CD4-positive, alpha-beta T cell treated with Interleukin-21 for 1 hour (primary cell): ENCODE measurements at places on chromosomes 12 and 14.

GRCh38 chr12:11731042-11731357, 81.5 kb downstream of the ETV6 start:
- DNase-seq: no peak

DNA sequence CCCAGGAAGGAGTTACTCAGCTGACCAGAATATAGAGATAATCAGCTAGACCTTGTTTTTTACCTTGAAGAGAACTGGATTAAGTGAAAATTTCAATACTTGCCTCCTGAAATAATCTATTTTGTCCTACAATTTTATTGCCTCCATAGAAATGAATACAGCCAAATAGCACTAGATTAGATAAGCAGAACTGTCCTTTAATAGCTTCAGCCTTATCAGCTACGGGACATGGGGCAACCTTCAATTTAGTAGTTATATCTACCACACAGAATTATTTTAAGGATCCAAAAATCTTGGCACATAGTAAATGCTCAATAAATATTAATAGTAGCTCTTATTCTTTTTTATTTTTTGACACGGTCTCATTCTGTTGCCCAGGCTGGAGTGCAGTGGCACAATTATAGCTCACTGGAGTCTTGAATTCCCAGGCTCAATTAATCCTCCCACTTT, 67.2 kb upstream of the PLEKHG3 start:
- DNase-seq: no peak

- DNase-seq: no peak
Observed at GRCh38 chr12:58895053-58895452, 25.3 kb downstream of the LRIG3 start.

GRCh38 chr14:67245104-67245503, 3.9 kb downstream of the PALS1 start:
- no peak for DNase-seq

- DNase-seq: peak; percentile 58
Observed at GRCh38 chr14:89466484-89466883, 49.5 kb upstream of the FOXN3 start.

DNA sequence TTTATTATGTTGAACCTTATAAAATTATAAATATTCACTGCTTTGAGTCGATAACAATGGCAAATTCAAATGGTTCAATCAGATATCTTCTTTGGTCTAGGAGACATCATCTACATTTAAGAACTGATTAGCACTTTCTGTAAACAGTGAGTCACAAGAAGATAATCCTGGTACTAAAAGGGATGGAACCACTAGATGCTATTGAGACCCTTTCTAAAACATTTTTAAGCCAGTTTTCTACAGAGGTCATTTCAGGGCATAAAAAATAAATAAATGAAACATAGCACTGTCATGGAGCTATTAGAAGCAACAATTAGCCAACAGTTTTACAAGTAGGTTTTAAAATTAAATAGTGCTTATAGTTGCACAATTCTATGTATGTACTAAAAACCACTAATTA, 212.2 kb downstream of the DUSP6 start:
- no peak for DNase-seq

DNA sequence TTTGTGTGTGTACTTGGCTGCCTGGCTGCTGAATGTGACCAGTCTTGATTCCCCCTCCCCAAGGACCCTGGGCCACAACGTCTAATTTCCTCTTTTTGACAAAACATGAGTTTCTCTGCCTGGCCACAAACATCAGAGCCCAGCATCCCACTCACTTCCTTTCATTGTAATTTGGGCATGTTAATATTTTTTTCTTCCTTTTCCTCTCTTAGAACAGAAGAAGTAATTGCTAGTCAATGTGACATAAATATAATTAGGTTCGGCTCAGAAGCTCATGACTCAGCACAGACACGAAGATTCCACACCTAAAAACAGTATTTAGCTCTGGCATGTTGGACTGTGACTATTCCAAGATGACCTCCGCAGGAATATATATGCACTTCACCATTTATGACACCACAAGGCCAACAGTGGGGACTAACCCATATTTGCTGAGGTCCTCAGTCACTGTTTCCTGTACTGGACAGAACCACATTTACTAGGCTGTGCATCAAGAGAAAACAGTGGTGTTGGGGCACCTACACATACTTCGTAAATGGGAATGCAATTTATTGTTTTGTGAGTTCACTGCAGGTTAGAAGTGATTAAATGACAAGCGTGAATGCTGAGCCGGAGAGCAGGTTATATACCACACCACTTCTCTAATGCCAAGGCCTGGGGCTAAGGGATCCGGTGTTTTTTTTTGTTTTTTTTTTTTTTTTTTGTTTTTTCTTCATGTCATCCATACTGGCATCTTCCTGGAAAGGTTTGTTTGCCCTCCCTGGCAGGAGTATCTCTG, 4.2 kb downstream of the GSG1 start:
- DNase-seq: peak; percentile 25

GRCh38 chr14:32049361-32050088, 27.6 kb upstream of the ARHGAP5 start:
- DNase-seq: no peak

GRCh38 chr14:82113710-82114109, 580.1 kb upstream of the SEL1L start:
- no peak for DNase-seq

DNA sequence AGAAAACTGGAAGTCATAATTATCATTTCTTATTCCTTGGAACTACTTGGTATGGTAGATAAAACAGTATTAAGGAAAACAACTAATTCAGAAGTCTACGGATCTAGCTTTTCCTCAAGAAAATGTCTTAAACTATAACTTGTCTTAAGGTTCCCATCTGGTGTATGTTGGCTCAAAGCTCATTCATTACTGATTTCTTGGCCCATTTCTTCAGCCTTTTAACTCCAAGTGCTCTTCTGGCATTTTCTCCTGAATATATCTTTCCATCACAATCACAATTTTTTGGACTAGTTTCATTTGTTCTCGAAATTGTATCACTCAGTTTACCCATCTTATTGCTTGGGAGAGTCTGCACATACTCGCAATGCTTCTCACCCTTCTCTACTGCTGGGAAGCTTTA, 150.1 kb downstream of the C12orf50 start:
- no peak for DNase-seq

DNA sequence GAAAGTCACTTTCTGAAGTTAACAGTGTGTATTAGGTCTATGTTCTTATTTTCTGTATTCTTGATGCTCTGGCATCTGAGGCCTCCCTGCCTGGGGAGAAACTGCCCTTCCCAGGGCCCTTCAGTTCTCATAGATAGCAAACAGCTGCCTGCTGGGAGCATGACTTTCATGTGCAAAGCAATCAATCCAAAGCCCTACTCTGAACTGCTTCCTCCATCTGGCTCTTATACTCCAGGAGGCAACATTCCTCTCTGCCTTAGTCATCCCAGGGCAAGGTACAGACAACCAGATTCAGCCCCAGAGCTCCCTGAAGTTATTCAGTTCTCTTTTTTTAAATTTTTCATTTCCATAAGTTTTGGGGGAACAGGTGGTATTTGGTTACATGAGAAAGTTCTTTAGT, 41.7 kb upstream of the RIN3 start:
- no peak for DNase-seq

GRCh38 chr14:77622366-77622961, 6.0 kb upstream of the SPTLC2 start:
- DNase-seq: no peak

- no peak for DNase-seq
Observed at GRCh38 chr12:73065913-73066312, 793.7 kb downstream of the TRHDE start.

DNA sequence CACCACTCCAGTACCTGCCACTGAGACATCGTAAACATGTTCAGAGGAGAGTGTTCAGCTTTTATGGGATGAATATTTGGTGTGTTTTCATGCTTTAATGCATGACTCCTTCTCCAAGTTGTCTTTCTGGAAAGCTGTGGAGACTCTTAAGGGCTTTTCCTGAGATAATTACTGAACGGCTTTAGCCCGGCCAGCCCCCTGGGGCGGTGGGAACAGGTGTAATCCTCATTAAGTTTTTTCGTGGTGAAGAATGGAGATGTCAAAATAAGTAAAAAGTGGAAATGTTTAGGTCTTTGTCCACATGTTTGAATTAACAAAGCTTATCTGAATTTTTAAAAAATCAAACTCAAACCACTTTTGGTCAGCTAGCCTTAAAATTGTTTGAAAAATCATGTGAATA, 1.5 kb downstream of the SYNE2 start:
- no peak for DNase-seq

DNA sequence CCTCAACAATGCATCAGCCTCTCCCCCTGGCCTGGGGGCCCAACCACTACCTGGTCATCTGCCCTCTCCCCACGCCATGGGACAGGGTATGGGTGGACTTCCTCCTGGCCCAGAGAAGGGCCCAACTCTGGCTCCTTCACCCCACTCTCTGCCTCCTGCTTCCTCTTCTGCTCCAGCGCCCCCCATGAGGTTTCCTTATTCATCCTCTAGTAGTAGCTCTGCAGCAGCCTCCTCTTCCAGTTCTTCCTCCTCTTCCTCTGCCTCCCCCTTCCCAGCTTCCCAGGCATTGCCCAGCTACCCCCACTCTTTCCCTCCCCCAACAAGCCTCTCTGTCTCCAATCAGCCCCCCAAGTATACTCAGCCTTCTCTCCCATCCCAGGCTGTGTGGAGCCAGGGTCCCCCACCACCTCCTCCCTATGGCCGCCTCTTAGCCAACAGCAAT, 7.4 kb upstream of the RNU7-1 start:
- no peak for DNase-seq

GRCh38 chr14:88422047-88422446, 36.6 kb downstream of the SPATA7 start:
- no peak for DNase-seq

- no peak for DNase-seq
Observed at GRCh38 chr14:92877757-92878431, 45.1 kb upstream of the CHGA start.

GRCh38 chr14:73392329-73393257, 65.8 kb downstream of the NUMB start:
- no peak for DNase-seq

DNA sequence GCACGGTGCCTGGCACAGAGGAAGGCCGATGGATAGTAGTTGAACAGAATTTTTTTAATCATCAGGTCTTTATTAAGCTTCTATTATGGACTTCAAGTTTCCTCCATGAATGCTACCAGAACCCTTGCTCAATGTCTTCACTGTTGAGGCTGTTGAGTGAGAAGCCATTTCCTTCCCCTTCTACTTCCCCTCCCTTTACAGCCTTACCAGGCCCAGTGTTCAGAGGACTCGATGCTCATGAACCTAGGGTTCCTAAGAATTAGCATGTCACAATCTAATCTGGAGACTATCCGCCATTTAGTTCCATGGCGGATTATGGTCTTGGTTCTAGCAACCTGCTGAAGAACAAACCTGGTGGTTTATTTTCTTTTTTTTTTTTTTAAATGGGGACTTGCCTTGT, 17.7 kb downstream of the ETV6 start:
- DNase-seq: no peak

- DNase-seq: peak; percentile 16
Observed at GRCh38 chr12:5022465-5023061, 21.1 kb upstream of the KCNA5 start.

DNA sequence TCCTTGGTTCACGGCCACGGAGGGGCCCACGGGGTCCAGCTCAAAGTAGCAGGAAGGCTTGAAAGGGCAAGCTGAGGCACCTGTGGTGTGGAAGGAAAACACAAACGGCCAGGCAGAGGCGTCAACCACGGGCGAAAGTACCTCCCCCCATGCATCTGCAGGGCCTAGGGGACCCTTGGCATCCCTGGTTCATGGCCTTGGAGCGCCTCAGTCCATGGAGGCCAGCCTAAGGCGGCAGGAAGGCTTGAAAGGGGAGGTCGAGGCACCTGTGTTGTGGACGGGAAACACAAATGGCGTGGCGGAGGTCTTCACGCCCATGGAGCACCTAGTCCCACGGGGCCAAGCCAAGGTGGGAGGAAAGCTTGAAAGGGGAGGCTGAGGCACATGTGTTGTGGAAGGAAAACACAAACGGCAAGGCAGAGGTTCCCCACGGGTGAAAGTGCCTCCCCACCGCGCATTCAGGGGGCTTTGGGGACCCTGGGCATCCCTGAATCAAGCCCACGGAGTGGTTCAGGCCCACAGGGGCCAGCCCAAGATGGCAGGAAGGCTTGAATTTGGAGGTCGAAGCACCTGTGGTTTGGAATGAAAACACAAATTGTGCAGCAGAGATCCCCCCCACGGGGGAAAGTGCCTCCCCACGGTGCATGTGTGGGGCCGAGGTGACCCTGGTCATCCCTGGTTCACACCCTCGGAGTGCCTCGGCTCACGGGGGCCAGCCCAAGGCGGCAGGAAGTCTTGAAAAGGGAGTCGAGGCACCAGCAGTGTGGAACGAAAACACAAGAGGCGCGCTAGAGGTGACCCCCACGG, 380.8 kb downstream of the ALG10 start:
- no peak for DNase-seq

- no peak for DNase-seq
Observed at GRCh38 chr12:132413931-132414588, 75.9 kb upstream of the FBRSL1 start.

GRCh38 chr12:52195065-52195730, 3.4 kb upstream of the KRT80 start:
- DNase-seq: no peak

DNA sequence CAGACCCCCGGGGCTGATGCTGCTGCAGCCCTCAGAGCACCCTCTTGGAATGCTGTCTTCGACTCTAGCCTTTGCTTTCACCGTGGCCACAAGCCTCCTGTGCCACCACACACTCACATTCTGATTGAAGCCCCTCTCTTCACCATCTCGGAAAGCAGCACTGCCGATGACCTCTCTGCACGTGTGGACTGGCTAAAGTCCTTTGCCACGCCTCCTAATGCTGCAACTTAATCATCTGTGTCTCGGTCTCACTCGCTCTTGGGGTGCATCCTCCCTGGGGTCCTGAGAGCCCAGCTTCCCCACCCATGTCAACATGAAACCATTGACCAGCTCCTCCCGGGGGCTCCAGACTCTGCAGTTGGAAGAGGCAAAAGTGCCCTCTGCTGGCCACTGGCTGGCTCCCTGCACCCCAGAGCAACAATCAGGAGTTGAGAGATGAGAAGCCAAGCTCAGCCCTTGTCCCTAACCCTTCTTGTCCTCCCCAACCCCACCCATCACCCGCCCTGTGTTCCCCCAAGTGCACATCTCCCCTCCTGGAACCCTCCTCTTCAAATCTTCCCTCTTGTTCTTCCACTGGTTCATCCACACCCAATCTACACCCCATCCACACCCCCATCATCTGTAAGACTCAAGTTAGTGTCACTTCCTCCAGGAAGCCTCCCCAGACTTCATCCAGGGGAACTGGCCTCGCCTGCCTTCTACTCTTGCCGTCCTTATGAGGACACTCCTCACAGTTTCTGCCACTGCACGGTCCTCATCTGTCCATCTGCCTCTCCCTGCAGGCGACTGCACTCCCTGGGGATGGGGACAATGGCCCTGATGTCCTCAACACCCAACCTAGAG, 23.6 kb upstream of the FAM181A start:
- no peak for DNase-seq
